Stimulated activated CD4-positive, alpha-beta T cell treated with anti-CD3 and anti-CD28 coated beads, Interleukin-4, amount 100 ng/mL, for 24 hours (primary cell): ENCODE measurements at places on chromosomes 2 and 18.

GRCh38 chr2:144500563-144500962 lies 19.4 kb downstream of the ZEB2 start:
- no peak for DNase-seq

- DNase-seq: no peak
Observed at GRCh38 chr2:144040834-144041233, 479.1 kb downstream of the ZEB2 start.

DNA sequence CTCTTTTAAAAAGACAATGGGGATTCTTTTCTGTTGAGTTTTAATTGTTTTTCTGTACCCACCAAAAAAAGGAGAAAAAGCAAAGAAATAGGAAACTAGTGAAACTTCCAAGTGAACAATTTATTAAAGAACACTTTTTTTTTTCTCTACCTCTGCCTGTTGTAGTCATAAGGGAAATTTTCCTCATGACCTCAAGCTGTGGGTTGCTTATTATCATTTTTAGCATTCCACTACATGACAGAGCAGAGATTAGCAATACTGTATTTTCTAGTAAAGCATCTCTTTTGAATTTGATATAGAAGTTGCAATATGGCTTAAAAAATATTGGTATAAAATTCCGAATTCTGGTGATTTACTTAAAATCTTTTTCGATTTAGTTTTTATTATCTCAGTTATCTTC lies 87.9 kb upstream of the LRRTM1 start:
- DNase-seq: no peak

DNA sequence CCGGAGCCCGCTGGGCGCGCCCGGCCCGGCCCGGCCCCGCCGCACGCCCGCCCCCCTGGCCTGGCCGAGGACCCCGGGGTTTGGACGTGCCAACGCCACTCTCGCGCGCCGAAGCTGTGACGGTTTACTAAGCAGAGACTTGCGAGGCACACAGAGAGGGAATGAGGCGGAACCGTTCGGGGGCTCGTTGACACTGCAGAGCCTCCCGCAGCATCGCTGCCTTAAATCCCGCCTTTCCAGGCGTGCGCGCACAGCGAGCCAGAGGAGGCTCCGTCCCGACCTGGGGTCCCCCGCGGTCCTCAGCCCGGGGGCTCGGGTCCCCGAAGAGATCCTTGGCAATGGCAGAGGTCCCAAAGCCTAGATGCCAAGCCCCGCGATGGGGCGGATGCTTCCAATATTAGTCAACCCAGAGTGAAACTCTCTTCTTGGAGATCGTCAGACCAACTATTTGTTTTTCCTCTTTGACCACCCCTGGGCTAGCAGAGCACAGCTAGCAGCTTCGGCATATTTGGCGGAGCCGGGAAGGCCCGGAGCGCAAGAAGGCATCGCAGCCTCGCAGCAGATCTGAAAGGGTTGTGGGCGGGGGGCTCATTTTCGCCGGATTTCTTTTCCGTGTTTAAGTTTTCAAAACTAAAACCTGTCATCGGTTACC lies at the start of gene ZNF385B:
Gene ZNF385B, minus strand, starts transcription at position 197 of the 652 bp plus-strand sequence.
- no peak for DNase-seq

DNA sequence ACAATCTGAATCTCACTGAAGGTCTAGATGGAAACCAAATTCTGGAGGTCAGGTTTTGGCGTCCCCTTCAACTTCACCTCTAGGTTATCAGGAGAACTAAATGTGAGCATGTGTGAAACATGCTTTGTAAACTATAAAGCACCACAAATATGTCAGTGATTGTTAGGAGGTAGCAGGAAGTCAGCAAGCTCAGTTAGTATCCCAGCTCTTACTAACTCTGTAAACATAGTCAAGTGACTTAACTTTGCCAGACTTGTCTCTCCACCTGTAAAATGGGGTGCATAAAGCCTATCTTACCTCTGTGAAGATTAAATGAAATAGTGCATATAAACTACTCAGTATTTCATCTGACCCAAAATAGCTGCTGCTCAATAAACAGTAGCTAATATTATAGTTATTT lies 121.5 kb downstream of the INSIG2 start:
- DNase-seq: no peak

GRCh38 chr2:5942204-5942603 lies 250.0 kb downstream of the SOX11 start:
- DNase-seq: no peak

- DNase-seq: no peak
Observed at GRCh38 chr18:25826823-25827222, 263.6 kb downstream of the SS18 start.

- DNase-seq: no peak
Observed at GRCh38 chr2:16765356-16765755, 99.7 kb upstream of the CYRIA start.

- DNase-seq: no peak
Observed at GRCh38 chr18:25518716-25519053, 166.7 kb upstream of the ZNF521 start.
